ENCODE measurements at places on chromosomes 11 and 22.

GRCh38 chr22:33605221-33605620, 315.1 kb downstream of the LARGE1 start:
- DNase-seq, result no peak

- DNase-seq, result no peak
Observed at GRCh38 chr11:32913445-32913844, 20.8 kb downstream of the QSER1 start.

GRCh38 chr11:130826572-130826971, 89.7 kb downstream of the SNX19 start:
- DNase-seq, result no peak

DNA sequence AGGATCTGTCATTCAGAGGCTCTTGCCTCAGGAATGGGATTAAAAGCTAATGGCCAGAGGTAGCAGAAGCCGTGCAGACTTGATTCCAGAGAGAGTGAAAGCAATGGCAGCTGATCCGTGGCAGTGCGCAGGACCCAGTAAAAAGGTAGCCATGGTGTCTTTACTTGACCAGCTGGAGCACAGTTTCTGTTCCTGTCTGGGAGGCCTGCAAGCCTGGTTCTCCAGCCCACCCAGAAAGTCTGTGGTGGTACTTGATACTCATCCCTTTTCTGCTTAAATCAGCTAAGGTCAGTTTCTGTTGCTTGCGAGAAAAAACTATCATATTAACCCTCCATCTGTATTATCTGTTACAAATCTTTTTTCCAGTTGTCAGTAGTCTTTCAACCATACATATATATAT, 86.7 kb downstream of the RPS6KA4 start:
- DNase-seq, result no peak

DNA sequence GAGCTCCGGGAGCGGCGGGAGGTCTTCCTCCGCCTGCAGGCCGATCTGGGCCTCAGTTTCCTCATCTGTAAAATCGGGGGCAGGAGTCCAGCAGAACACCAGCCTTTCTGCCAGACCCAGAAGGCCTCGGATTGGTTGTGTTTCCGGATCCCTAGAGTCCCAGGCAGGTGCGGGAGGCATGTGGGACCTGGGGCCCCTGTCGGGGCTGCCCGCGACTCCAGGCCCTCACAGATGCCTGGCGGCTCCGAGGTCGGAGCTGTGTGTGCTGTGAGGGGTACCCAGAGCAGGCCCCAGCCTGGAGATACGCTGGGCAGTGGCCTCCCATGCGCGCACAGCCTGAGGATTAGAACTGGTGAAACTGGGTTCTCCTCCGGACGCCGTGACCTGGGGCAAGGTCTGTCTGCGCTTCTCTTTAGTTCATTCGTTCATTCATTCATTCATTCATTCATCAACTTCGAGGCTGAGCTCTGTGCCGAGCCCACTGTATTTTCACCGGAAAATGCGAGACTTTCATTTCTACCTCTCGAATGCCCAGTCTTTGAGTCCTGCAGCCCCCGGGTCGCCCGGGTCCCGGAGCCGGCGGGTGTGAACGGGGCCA, 24.6 kb downstream of the FLRT1 start:
- no peak for DNase-seq

- no peak for DNase-seq
Observed at GRCh38 chr11:44671234-44671633, 55.5 kb upstream of the TSPAN18 start.

- no peak for DNase-seq
Observed at GRCh38 chr11:64853709-64854108, 9.3 kb upstream of the CDC42BPG start.

GRCh38 chr22:44424867-44425693, 73.0 kb downstream of the RTL6 start:
- DNase-seq, result no peak

DNA sequence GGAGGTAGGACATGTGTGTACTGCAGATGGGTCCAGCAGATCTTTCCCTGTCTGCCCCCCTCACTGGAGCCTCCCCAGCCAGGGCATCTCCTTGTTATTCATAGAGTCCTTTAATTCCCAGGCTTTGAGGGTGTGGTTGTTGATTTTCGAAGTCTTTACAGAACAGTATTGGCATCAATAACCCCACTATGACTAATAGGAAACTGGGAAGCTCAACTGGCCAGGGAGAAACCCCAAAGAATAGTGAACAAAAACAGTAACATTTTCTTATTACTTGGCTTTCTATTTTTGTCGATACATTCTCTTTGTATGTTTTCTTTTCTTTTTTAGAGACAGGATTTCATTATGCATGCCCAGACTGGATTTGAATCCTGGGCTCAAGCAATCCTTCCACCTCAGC, 57.9 kb downstream of the NF2 start:
- no peak for DNase-seq

DNA sequence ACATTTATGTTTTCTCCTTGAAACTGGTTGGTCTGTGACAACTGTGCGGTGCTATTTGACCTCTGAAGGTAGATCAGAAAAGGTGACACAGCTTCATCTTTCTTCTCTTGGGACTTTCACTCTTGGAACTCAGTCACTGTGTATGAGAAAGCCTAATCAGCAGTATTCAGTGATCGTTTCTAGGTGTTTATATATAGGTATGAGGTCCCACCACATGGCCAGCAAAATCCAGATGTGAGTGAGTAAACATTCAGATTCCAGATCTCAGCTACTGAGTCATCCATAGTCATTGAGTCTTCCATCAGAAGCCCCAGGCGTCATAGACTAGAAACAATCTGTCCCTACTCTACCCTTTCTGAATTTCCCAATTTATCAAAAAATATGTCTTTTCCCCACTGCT, 117.3 kb upstream of the CTSC start:
- DNase-seq, result no peak

DNA sequence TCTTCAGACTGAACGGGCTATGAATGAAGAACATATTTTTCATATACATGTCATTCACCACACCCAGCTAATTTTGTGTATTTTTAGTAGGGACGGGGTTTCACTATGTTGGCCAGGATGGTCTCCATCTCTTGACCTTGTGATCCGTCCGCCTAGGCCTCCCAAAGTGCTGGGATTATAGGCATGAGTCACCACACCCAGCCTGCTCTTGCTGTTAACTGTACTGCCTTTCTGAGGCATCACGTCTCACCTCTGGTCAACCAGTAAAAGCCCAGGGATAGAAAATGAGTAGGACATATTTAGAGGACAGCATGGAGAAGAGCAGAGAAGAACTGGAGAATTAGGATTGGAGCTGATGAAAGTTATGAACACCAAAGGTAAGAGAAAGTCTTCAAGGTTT, 55.6 kb downstream of the APOL3 start:
- DNase-seq, result no peak

DNA sequence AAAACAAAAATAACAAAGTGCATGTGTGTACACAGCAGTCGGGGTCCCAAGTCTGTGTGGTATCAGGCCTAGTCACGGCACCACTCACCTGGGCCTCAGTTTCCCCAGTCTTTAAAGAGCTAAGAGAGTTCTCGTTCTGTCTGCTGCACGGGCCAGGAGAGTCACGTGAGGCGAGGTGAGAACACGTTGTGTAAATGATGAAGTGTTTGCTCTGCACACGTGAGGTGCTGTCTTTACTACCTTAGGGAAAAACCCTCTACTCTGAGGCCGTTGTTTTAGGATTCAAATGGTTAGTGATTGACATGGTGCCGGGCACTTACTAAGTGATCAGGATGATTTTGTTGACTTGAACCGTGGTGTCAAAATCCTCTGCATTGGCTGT, 86.5 kb upstream of the PPARA start:
- no peak for DNase-seq

- DNase-seq, result no peak
Observed at GRCh38 chr11:78784321-78785061, 209.8 kb upstream of the NARS2 start.

- no peak for DNase-seq
Observed at GRCh38 chr11:17575431-17576425, 28.7 kb downstream of the OTOG start.

- DNase-seq, result no peak
Observed at GRCh38 chr11:25613451-25613850, 718.5 kb upstream of the ANO3 start.

DNA sequence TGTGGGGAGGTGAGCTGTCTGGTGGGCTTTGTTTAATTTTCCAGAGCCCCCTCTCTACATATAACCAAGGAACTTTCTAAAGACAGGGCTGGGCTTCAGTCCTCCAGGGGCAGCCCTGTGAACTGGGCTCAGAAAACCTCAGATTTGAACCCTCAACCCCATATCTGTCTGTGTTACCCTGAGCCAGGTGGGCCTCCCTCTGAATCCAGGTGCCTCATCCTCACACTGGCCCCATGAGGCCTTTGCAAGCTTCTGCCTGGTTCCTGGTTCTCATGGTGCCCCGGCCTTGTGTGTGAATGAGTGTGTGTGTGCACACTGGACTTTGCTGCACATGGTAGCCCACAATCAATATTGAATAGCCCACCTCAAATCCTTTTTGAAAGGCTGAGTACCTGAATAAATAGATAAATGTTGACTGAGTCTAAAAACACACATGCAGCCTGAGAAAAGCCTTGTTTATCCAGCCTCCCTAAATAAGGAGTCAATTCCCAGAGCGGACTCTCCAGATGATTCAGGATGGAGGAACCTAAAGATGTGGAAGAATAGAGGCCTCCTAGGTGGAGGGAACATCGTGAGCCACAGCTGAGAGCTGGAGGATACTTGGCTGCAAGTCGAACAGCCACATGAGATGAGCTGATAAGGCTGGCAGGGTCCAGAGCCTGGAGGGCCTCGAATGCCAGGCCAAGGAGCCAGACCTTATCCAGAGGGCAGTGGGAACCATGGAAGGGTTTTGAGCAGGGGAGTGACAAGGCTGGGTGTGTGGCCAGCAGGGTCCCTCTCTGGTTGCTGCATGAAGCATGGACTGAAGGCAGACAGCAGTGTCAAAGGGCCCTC, 28.1 kb upstream of the P2RY2 start:
- DNase-seq, result no peak

GRCh38 chr22:30253205-30253852, 6.8 kb upstream of the LIF start:
- no peak for DNase-seq

- no peak for DNase-seq
Observed at GRCh38 chr11:14381968-14382367, 23.0 kb upstream of the RRAS2 start.

DNA sequence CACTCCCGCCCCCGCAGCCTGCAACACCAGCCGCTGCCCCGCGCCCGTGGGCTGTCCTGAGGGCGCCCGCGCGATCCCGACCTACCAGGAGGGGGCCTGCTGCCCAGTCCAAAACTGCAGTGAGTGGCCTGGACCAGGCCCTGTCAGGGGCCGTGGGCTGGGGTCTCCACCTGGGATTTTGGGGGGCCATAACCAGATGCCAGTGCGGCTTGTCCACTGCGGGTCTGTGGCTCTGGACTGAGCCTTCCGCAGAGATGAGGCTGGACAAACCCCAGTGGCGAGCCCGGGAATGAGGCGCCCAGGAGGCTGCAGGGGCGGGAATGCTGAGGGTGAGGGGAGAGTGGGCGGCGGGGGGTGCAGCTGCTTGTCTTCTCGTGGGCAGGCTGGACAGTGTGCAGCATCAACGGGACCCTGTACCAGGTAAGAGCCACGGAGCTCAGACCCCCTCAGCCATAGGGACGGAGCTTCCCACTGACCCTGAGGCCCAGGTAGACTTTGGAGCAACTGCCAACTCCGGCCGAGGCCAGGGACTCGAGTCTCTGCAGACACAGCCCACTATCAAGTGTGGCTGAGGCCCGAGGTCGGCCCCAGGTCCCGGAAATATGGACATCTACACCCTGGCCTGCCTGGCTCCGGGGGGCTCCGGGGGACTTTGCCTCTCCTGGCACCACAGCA, 24.8 kb upstream of the MUC5B start:
- DNase-seq, result no peak

- no peak for DNase-seq
Observed at GRCh38 chr11:86097980-86098379, 29.1 kb upstream of the PICALM start.

- no peak for DNase-seq
Observed at GRCh38 chr22:27876684-27877083, 42.4 kb downstream of the PITPNB start.

GRCh38 chr11:82796998-82797961, 63.6 kb upstream of the FAM181B start:
- DNase-seq, result no peak

DNA sequence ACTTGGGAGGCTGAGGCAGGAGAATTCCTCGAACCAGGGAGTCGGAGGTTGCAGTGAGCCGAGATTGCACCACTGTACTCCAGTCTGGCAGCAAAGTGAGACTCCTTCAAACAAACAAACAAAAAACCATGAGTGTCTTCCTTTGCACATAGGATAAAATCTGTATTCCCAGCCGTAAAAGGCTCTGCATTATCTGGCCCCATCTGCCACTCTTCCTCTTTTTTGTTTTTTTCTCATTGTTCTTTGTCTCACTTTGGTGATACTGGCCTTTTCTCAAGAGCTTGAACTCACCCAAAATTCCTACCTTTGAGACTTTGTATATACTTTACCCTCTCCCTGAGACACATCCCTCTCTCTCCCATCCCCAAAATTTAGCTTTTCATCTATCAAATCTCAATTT, 17.6 kb downstream of the FDX1 start:
- DNase-seq, result no peak

- DNase-seq, result no peak
Observed at GRCh38 chr22:35838855-35839576, 121.3 kb downstream of the APOL5 start.

GRCh38 chr11:85464283-85464682, 162.9 kb downstream of the DLG2 start:
- DNase-seq, result no peak

DNA sequence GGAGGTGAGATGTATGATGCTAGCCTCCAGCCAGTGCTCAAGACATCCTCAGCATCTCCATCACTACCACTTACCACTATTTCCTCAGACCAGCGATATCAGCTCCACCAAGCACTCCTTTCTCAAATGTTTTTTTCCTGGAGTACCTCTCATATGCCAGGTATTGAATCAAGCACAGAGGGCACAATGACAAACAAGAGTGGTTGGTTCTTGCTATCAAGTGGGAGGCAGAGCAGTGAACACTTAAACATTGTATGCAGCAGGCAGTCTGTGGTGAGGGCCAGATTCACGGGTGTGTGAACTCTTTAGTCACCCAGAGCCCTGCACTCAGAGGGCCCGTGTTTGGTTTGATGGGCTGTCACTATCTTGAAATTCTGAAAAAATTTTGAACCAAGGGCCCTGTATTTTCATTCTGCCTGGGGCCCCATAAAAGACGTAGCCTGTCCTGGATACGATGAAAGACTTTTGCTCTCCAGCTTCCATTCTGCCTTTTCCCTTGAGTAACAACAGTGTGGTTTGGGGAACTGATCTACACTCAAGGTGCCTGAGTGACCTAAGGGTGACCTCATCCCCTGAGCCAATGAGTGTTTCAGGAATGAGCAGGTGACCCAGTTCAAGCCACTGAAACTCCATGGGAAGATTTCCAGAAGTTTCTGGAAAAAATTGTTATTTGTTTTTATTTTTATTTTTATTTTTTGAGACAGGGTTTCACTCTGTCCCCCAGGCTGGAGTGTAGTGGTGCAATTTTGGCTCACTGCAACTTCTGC, 348.4 kb upstream of the NARS2 start:
- DNase-seq, result no peak
